ENCODE measurements at places on chromosomes 6 and 20. TPM values are rescaled to one million over a fixed set of nuclear protein-coding genes. Genes with fewer than 3 reads are reported as not detected.

DNA sequence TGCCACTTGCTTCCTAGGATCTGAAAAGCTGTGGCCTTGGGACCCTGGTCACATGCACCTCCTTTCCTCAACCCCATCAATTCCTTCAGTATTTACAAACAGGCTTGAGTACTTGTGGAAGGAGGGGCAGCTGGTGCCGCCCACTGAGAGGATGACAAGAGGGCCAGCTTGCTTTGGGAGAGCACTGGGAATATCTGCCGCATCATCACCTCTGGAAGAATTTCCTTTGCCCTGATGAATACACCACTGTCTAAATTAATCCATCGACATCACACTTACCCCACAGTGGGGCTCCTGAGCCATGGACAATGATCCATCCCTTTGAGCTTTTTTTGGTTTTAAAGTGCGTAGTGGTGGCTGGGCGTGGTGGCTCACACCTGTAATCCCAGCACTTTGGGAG is 25.9 kb downstream of the TBC1D20 start:
- no peak for DNase-seq

The SFTA2 gene
- total RNA-seq: not detected

The C20orf144 gene
- total RNA-seq: not detected

The TAGAP gene
- total RNA-seq: not detected

The GRM1 gene
- 0.41 TPM for total RNA-seq

DNA sequence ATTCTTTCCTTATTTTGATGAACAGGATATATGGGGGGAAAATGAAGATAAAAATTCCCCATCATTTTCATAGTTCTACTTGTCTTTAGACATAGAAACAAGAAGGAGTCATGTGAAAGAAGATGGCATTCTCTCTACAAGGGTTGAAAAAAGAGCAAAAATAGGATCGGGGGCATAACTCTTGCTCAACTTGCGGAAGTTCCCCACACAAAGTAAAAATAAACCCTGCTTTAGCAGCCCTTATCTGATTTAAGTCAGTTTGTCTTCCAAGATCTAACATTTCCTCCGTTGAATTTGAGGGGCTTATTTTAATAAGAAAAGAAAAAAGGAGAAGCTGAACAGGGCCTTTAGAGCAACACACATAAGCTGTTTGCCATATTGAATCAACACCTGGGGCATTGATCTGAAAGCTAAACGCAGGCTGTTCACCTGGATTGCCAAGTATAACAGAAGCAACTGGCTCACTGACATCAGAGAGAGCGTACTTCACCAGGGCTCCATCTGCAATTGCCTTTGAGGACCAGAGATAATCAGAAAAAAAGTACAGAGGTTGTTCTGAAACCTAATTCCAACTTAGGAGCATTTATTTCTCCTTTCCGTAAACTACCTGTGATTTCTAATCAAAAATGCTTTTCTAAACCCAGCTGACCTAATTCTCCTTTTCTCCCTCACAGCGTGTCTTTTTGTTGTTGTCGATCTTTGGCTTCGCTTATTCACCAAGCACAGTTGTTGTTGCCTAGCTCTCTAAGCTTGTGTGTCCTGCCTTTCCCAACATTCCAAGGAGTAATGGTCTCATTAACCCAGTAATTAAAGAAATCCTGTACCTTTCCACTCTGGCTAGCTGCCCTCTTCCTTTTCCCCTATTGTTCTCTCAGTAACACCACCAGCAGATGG is 568.0 kb downstream of the KIF16B start:
- no peak for DNase-seq

DNA sequence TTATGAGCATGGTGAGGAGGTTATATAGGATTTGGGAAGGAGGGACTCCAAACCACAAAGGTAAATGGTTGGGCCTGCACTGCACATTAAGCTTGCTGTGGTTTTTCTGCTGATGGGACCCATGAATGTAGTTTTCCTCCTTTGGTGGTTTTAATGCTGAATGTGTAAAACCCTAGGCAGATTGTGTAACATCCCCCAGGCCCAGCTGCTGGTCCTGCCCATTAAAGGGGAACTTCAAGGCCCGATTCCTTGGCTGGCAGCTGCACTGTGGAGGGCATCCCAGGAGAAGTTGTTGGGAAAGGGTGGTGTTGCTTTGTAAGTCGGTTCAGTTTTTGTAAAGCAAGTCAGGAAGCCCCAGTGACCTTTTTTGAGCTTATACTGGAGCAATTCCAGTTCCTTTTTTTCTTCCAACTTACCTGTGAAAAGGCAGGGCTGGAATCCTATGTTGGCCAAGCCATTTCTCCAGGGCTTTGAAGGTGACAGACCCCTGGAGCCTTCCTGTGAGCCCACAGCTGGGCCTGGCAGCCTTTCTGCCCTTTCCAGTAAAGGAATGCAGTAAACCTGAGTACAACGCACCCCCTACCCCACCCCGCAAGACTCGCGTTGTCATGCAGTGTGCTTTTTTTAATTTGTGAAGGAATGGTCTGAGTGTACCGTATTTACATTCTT is 43.1 kb upstream of the NAA20 start:
- DNase-seq: no peak

DNA sequence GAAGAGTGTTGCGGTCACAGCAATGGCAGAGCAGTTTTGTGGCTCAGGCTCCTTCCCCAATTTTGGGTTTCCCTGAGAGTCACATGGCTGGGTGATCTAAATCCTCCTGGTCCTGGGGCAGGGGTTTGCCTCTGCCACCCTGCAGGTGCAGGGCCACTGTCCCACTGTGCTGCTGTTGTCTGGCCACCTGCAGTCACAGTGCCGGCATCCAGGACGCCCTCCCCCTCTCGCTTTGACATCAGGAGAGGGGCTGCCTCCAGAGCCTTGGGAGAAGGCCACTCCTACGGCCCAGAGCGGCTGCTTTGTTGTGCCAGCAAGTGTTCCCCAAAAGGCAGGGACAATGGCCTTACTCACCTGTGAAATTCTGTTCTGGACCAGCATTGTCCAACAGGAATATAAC is 449.0 kb downstream of the QKI start:
- DNase-seq: no peak

DNA sequence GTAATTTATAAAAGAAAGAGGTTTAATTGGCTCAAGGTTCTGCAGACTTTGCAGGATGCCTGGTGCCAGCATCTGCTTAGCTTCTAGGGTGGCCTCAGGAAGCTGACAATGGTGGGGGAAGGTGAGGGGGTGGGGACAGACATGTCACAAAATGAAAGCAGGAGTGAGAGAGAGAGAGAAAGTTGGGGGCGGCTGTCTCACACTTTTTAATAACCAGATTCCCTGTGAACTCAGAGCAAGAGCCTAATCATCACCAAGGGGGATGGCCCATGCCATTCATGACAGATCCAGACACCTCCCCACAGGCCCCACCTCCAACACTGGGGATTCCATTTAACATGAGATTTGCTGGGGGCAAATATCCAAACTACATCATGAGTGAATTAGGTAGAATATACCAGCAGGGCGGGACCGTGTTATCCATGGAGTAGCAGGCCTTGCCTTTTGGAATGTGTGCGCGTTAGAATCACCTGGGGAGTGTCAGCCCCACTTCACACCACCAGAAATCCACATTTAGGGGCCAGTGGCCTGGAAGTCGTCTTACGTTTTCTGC is 258.8 kb downstream of the CDH4 start:
- no peak for DNase-seq

The CDSN gene
- total RNA-seq: not detected

GRCh38 chr6:167005350-167006159 is 6.4 kb downstream of the CEP43 start:
- no peak for DNase-seq

The MAS1L gene
- total RNA-seq: not detected

The TP53INP2 gene
- 0.84 TPM for total RNA-seq

GRCh38 chr6:147961481-147962141 is 381.0 kb upstream of the SASH1 start:
- no peak for DNase-seq

- no peak for DNase-seq
These were observed 26.1 kb downstream of the C6orf52 start for GRCh38 chr6:10668126-10668917.

- DNase-seq: no peak
These were observed 10.2 kb upstream of the SLC22A3 start for GRCh38 chr6:160337991-160338390.

DNA sequence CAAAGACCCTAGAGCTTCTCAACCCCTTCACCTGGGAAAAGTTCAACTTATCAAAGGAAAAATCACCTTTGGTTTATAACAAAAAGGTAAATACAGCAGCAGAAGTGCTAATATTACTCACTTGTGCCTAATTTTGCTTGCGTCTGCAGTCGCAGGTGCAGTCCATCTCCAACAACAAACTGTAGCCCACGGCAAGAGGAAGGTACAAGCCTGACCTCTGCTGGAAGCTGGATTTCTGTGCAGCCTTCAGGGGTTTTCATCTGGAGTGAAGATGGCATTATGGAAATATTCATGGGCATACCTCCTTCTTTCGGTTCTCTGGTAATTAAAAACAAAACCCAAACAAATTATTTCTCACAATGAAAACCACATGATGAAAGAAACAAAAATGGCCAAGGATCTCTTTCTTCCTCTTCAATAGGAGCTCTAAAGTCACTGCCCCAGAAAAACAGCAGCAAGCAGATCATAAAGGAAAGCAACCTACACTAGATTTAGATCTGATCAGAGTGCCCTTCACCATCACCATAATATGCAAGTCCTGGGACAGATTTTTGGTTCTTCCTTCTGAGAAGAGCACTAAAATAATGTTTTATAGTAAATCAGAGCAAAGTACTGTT is 7.8 kb downstream of the UBE3D start:
- peak; percentile 37 for DNase-seq

DNA sequence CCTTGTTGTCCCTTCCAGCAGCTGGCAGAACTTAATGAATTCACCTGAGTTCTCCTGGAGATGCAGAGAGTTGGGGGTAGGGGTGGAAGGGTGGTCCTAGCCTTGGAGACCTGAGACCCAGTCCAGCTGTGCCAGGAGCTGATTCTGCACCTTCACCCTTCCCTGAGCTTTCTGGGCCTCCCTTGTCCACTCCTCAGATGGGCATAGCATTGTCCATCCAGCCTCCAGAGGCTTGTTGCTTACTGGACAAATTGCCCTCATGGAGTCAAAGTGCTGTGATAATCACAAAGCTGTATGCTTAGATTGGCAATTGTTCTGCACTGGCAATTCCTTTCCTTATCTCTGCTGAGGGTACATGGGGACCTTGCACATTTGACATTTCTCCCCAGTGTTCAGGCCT is 16.5 kb downstream of the CST9L start:
- no peak for DNase-seq

The UBE2C gene
- 112 TPM for total RNA-seq

The LY6G6D gene
- total RNA-seq: not detected

DNA sequence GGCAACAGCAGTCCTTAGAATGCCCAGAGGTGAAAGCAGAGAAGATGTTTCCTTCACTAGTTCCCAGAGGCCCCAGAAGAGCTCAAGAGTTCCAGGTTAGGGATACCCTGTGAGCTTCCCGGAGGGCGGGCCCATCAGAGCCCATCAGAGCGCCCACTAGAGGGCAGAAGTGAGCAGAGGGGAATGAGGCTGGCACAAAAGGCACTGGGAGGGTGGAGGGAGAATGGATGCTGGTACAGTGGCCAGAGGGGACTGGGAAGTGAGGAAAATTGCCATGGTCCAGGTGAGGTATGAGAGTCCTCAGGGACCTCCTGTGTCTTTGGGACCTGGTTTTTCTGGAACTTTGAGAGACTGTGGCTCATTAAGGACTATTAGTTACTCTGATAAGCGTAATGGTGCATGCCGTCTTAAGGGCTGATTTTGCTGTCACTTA is 57.3 kb downstream of the LINC00237 start:
- DNase-seq: no peak

The NKX2-4 gene
- total RNA-seq: not detected

The FRK gene
- 5.1 TPM for total RNA-seq

GRCh38 chr6:36851149-36851614 is 11.9 kb upstream of the CPNE5 start:
- DNase-seq: peak; percentile 46

The SEMG1 gene
- total RNA-seq: not detected

The FOXA2 gene
- total RNA-seq: 2.3 TPM

DNA sequence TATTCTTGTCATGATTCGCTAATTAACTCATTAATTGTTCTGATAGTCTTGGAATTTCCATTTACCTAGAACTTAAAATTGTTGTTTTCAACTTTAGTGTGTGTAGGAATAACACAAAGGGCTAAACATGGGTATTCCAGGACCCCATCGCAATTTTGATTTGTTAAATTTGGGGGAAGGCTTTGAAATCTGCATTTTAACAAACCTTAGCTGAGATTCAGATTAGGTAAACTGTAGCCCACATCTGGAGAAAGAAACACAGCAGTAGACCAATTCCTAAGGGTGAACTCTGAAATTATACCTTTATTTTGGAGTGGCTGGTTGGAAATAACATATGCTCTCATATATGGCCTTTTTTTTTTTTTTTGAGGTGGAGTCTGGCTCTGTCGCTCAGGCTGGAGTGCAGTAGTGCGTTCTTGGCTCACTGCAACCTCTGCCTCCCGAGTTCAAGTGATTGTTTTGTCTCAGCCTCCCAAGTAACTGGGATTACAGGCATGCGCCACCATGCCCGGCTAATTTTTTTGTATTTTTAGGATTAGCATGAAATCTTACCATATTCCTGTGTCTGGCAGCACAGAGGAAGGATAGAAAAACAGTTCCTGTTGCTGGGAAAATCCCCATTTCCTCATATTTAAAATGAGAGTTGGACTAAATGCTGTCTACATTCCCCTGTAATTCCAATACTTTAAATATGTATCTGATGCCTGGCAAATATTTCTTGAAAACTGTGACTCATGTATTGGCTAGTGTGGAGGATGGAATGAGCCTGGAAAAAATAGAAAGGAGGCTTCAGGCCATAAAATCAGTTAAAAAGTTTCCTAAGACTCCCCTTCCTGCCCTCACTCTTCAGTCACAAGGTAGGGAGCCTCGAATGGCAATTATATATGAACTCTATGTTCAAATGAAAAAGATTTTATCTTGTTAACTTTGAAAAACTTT is 96.7 kb upstream of the FAM184A start:
- DNase-seq: no peak

All from Caki2 (cell line).